ENCODE measurements at places on chromosomes 3 and 15.

- DNase-seq, result no peak
Observed at GRCh38 chr3:73762855-73763254, 138.1 kb upstream of the PDZRN3 start.

DNA sequence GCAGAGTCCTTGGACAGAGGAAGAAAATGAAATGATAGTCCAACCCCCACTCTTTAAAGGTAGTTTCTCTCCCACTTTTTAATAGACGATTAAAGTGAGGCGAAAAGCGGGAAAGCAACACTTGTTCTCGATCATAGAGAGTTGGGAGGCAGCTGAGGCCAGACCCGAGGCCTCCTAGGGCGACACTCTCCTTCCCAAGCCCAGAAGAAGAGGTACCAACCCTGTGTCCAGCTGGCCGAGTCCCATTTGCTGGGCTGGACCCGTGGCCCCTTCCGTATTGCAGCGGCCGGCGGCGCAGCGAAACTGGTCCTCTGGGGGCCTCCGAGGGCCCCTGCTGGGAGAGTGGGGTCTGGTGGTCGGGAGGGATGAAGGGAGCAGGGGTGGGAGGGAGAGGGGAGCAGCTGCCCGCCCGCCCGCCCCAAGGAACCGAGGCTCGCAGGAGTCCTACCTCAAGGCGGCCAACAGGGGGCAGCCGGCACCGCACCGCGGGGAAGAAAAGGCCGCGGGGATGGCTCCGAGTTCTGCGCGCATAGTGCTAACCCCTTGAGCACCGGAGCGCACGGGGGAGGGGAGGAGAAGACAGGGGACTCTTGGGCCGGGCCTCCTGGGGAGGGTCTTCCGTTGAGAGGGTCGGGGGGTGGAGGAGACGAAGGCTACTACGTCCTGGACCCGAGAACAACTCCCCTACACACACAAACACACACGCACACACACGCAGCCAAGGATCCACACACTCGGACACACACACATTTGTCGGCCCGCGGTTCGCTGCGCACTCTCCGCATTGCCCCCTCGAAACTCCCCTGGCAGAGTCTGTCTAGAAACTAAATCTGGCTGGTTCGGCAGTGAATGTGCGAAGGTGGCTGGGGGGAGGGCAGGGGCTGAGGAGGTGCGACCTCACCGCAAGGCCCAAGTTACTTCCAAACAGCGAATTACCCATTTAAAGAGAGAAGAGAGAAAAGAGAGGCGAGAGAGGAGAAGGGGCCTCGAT is 2.0 kb downstream of the WNT5A start:
- DNase-seq, result peak; percentile 64

DNA sequence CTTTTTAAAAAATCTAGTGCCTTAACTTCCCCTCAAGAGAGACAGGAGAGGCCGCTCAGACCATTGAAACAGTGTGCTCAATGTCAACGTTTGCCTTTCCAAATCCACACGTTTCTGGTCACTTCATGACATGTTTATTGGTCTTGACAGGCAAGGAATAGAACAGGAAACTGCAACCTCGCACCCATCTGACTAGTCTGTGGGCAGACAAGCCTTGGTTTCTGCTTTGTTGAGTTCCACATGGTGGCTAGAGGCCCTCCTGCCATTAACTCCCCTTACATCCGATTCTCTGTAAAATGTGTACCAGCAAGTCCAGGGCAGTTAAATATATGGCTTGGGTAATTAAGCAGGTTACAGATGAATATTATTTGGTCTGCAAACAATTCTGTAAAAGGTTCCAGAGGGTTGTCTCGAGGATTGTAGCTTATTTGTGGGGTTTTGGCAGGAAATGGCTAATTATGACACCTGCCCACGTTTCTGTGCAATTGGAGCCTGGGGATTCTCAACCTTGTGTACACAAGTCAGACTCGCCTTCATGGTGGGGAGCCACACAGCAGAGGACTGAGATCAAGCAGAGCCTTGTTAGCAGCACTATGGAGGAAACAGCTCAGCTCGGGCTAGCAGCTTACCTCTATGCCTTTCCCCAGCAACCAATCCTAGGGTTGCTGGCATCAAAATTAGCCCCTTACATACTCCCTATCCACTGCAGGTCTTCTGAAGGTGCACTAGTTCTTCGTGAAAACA is 317.5 kb upstream of the IGF1R start:
- no peak for DNase-seq

- no peak for DNase-seq
Observed at GRCh38 chr3:77605865-77606264, 566.0 kb downstream of the ROBO2 start.

DNA sequence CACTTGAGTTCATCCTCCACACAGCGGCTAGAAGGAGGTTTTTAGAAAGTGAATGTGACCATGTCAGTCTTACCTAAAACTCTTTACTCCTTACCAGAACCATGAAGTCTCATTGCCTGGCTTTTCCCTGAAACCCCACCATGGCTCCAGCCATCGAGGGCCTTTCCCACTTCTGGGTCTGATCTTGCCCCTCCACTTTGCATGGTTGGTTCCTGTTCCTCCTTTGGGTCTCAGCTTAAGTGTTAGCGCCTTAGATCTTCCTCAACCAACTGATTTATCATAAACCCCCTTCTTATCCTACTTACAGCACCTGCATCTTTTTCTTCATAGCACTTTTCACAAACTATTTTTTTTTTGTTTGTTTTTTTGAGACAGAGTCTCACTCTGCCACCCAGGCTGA is 45.9 kb upstream of the ULK4 start:
- DNase-seq, result no peak

DNA sequence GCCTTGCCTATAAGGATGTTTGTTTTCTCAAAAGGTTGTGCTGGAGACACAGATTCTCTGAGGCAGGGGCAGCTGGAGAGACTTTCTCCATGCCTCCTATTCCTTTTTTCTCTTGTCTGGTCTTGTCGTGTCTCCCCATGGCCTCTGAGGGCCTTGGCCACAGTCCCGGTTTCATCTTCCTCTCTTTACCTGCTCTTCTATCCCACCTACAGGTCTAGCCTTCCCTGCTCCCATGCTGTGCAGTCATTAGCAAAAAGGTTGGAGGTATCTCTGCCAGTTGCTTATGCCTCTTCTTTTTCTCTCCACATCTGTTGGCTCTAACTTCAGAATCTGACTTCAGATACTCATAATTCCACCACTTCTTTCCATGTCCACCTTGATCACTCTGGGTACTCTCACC is 191.1 kb downstream of the IL20RB start:
- DNase-seq, result no peak

DNA sequence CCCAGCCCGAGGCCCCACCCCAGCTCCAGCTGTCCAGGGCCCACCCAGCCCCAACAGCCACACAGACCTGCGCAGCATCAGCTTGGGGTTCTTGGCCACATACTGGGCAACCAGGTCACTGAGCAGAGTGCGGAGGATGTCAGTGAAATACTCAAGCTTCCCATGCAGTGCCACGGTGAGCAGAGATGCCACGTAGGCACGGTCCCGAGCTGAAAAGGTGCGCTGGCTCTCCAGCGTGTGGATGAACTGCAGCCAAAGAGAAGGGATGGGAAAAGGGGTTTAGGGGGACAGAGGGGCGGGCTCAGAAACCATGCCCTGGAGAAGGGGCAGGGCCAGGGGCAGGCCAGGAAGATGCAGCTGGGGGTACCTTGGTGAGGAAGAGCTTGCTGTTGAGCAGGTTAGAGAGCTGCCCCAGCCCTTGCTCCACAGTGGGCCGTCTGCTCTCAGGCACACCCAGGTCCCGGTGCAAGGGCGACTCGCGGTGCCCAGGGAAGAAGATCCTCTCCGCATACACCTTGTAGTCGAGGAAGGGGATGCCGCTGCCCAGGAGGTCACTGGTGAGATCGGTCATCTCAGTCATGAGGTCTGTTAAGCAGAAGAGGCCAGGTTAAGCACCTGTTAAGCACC is 17.4 kb downstream of the PLXNB1 start:
- no peak for DNase-seq

DNA sequence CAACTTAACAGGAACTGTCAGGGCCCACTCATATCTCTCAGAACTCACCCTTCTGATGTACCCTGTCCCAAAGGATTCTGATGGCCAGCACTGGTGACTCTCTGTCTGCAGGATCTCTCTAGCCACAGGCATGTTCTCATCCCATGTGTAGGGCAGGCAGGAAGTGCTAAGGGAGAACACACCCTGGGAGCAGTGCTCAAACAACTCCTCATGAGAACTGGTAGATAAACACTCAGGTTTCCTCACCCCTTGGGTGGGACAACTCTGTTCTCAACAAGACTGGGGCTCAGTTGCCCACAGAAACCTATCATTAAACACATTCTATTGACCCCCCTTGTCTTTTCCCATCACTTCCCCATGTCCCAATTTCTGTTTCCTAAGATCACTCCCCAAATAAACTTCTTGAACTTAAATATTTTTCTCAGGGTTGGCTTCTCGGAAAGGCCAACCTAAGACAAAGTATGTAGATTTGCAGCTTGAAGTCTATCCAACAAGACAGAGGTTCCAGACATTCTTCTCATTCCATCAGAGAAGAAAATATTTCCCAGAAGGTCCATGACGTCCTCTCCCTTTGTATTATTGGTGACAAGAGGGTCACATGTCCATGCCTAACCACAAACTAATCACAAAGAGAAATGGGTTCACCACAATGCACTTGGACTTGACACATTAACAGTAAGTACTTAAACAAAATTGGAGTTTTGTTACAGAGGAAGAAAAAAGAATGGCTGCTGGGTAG is 276.6 kb upstream of the GADL1 start:
- DNase-seq, result no peak

DNA sequence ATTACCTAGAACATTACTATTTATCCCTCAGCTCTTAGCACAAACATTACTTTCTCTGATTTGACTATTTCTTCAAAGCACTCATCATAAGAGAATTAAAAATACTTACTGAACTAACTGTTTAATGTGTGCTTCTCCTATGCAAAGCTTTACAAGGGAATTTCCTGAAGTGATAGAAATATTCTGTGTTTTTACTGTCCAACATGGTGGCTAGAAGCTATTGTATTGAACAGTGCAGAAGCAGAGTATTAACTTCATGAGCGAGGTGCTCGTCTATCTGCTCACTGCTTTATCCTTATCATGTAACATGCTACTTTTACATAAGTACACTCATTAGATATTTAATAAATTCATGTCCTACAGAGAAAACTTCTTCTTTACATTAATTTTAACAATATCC is 239.1 kb downstream of the ISL2 start:
- DNase-seq, result no peak

- peak; percentile 85 for DNase-seq
Observed at GRCh38 chr3:45760878-45761711, 35.2 kb downstream of the SLC6A20 start.

DNA sequence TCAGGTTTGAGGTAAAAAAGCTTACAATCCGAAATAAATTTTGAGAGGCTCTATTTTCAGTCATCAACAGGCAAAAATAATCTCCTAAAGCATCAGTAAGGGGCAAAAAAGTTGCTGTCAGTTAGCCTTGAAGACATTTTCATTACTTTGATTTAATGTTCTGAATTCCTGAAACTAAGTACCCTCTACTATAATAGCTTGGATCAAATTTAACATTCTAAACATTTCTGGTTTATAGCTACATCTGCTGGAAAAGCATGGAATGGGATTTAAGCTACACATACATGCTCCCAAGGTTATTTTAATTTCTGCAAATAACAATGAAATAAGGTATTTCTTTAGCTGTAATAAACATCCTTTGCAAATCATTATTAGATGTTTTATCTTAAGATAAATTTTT is 245.4 kb downstream of the ULK4 start:
- DNase-seq, result peak; percentile 45

GRCh38 chr15:33074212-33074611 is 120.3 kb downstream of the FMN1 start:
- DNase-seq, result no peak

- DNase-seq, result peak; percentile 63
Observed at GRCh38 chr3:69948246-69948862, 51.2 kb upstream of the SAMMSON start.

DNA sequence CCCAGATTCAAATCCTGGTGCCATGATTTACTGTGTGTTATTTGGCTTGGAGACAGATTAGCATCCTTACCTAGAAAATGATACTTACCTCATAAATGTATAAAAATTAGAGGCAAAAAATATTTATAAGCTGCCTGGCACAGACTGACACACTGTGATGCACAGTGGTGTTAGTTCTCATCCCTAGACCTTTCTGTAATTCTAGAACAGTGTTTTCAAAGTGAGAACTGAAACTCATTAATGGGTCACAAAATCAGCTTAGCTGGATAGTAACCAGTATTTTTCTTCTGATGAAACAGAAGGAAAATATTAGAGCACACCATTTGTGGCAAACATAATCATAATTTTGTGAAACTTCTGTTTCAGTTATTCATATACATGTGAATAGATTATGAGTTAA is 17.9 kb upstream of the MTHFS start:
- no peak for DNase-seq

DNA sequence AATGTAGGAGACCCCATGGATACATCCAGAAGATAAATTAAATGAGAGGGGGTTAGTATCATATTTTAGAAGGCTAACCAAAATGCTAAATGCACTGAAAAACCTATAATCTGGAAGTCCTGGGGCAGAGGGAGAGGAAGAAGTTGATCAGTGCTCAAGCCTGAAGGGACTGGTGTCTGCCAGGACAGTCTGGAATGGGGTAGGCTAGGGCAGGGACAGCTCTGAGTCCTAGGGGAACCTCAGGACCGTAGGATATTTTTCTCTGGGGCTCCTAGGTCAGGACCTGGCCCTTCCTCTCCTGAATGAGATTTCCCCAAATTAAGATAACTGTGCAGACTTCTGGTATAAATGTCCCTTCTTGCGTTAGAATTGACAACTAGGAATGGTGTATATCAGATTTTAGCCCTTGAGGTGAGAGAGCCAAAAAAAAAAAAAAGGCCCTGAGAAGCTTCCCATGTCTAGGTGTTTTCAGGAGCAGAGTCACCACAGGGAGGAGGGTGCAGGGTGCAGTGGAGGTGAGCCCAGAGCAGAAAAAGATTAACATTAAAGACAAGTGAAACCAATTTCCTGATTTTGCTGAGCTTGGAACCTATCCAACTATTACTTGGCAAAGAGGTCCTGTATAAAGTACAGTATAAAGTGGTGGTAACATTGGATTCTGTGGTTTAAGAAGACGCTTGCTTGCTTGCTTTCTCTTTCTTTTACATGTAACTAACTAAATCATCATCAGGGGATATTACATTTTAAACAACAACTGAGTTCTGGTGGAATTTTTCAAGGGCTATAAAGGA is 63.5 kb downstream of the HACD2 start:
- DNase-seq, result no peak

- no peak for DNase-seq
Observed at GRCh38 chr3:123340336-123340735, 108.6 kb downstream of the ADCY5 start.
